ENCODE measurements at places on chromosomes 12 and 14.

DNA sequence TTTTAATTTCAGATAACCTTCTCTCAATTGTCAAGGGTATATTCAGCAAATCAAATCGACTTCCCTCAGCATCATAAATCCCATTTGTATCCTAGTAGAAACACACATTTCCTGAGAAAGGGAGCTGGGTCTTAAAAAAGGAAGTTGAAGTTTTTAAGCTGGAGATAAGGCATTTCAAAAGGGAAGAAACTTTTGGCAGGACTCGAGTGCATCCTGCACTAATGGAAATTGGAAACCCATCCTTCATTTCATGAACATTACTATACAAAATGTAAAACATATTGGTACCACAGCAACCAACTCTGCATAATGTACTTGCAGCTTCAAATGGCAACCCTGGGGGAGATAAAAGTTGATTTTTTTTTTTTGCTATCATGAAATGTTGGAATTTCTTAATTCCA, 23.7 kb upstream of the TMCC3 start:
- H3K4me1 ChIP-seq, result peaks cover 40% of the 10 kb centered on the region
- no peaks in the 10 kb centered on the region for H3K27me3 ChIP-seq
- peak; percentile 93 for DNase-seq
- no peak overlapping the region for H3K4me3 ChIP-seq
- peak overlapping the region; percentile 28 for H3K27ac ChIP-seq

GRCh38 chr12:26768611-26769603, 64.1 kb downstream of the ITPR2 start:
- H3K36me3 ChIP-seq, result peaks cover 4% of the 10 kb centered on the region
- no peak overlapping the region for H3K27ac ChIP-seq
- H3K4me3 ChIP-seq, result no peak overlapping the region

GRCh38 chr12:93273834-93274564, 103.7 kb upstream of the NUDT4 start:
- peak; percentile 6 for DNase-seq
- no peaks in the 10 kb centered on the region for H3K27me3 ChIP-seq
- H3K4me1 ChIP-seq, result no peaks in the 10 kb centered on the region
- H3K27ac ChIP-seq, result no peak overlapping the region

DNA sequence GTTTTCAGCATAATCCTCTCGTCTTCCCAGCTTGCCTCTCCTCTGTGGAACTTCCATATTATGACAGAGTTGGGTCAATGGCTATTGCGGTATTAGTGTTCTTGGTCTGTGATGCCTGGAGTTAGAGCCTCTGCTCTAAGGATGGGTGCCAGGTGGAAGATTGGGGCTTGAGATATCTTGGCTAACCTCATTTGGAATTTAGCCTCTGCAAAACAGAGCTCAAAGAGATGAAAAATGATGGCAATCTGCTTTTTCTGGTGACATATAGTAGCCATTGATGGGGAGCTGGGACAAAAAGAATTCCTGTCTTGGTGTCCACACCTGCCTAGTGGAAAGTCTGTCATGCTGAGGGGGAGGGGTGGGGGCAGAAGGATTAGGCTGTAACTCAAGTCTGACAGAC, 152.1 kb downstream of the RPL10L start:
- no peak overlapping the region for H3K4me3 ChIP-seq
- DNase-seq, result no peak
- H3K27ac ChIP-seq, result no peak overlapping the region
- no peaks in the 10 kb centered on the region for H3K27me3 ChIP-seq

DNA sequence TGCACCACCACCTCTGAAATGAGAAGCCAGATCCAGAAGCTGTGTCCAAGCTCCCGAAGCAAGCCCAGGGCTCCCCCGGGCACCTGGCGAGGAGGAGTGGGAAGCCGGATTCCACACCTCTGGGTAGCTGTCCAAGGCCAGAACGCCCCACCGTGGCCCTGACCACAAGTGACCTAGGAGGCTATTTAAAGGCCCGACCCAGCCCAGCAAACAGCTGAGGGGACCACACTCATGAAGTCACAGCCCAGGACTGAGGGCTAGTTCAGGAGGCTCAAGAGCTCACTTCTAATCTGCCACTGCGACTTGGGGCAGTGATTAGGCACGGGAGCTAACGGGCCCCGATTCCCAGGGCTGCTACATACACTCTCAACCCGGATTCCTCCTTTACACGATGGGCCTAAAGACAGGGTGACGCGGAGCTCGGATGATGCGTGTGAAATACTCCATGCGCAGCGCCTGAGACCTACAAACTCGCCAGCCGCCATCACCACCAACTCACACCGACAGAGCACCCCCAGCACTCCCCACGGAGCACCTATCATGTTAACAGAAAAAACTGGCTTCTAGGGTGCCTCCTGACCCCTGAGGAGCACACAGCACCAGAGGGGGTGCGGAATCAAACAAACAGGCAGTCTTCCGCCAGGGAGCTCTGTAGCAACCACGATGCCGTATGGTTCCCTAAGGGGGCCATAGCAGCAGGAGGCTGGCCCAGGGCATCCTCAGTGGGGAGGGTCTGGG, 84.0 kb upstream of the GPR68 start:
- no peaks in the 10 kb centered on the region for H3K36me3 ChIP-seq
- peaks cover 46% of the 10 kb centered on the region for H3K4me1 ChIP-seq
- H3K27ac ChIP-seq, result no peak overlapping the region
- DNase-seq, result no peak
- no peaks in the 10 kb centered on the region for H3K27me3 ChIP-seq

DNA sequence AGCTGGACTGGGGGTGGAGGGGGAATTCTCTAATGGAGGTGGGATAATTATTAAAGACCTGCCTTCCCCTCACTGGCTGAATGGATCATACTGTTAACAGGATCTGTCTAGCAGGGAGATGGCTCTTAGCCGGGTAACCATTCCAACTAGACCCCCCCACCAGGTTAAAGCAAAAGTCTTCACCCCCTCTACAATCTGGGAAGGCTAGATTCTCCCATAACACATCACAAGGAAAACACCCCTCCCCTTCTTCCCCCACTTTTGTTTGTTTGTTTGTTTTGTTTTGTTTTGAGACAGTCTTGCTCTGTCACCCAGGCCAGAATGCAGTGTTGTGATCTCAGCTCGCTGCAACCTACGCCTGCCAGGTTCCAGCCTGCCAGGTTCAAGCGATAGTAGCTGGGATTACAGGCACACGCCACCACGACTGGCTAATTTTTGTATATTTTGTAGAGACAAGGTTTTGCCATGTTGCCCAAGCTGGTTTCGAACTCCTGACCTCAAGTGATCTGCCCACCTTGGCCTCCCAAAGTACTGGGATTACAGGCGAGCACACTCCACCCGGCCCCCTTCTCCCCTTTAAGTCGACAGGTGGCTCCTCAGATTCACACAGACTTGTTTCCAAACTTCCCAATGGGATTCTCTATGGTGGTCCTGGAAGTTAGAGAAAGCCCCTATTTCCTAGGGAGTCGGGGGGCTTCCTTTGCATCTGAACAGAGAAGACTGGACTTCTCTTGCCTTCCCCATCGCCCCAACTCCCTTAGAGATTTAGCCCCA, 3.5 kb upstream of the BAZ2A start:
- H3K36me3 ChIP-seq, result peaks cover 7% of the 10 kb centered on the region
- no peaks in the 10 kb centered on the region for H3K27me3 ChIP-seq
- no peak overlapping the region for H3K27ac ChIP-seq
- DNase-seq, result no peak
- peaks cover 43% of the 10 kb centered on the region for H3K4me1 ChIP-seq
- peak overlapping the region; percentile 6 for H3K4me3 ChIP-seq

Measured in endothelial cell of umbilical vein (primary cell).